ENCODE measurements at places on chromosomes 1 and 21. TPM values are rescaled to one million over a fixed set of nuclear protein-coding genes. Genes with fewer than 3 reads are reported as not detected.

The LENEP gene
- not detected for total RNA-seq

The TMCC2 gene
- 7.7 TPM for total RNA-seq

The OXCT2 gene
- total RNA-seq = 1.1 TPM

The PRAMEF8 gene
- not detected for total RNA-seq

The MIXL1 gene
- not detected for total RNA-seq

The CD244 gene
- not detected for total RNA-seq

The CNIH3 gene
- 0.81 TPM for total RNA-seq

The PRAMEF20 gene
- not detected for total RNA-seq

The KDF1 gene
- 0.96 TPM for total RNA-seq

The NTNG1 gene
- 0.41 TPM for total RNA-seq

The LRRC53 gene
- total RNA-seq = not detected

The VASH2 gene
- 0.74 TPM for total RNA-seq

The ARHGAP30 gene
- not detected for total RNA-seq

The ST6GALNAC5 gene
- not detected for total RNA-seq

DNA sequence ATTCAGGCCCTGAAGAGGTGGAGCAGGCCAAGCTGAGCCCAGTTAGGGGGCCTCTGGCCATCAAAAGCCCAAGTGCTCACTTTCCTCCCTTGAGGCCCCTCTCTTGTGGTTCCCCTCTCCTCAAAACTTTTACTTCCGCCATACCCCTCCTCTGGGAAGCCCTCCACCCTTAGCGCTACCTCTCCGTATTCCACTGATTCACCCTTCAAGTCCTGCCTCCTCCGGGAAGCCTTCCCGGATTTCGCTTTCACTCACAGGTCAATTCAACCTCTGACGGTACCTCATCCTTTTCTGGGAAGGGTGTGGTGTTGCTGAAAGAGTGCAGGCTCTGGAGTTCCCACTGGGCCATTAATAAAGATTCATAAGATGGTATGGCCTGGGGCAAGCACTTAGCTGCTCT, 19.1 kb downstream of the SPOCD1 start:
- DNase-seq = no peak

GRCh38 chr1:229554886-229555621, 3.5 kb downstream of the ABCB10 start:
- DNase-seq = no peak

DNA sequence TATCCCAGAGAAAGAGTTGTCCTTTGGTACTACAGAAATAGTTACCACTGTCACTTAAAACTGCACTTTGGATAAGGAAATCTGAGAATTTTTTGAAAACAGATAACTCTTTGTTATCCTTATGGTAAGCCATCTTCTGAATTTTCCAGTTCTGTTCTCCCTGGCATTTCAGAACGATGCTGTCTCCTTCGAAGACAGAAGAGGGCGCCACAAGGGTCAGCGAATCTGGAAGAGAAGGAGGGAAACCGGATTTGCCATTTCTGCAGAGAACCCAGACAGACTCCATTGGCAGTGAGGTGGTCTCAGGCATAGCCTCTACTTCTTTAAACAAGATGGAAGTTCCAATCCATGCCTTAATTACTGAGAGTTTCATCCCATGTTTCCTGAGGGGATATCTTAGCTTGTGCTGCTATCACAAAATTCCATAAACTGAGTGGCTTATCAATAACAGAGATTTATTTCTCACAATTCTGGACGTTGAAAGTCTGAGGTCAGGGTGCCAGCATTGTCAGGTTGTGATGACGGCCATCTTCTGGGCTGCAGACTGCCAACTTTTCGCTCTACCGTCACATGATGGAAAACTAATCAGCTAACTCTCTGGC, 6.4 kb downstream of the FCRL2 start:
- DNase-seq = no peak

DNA sequence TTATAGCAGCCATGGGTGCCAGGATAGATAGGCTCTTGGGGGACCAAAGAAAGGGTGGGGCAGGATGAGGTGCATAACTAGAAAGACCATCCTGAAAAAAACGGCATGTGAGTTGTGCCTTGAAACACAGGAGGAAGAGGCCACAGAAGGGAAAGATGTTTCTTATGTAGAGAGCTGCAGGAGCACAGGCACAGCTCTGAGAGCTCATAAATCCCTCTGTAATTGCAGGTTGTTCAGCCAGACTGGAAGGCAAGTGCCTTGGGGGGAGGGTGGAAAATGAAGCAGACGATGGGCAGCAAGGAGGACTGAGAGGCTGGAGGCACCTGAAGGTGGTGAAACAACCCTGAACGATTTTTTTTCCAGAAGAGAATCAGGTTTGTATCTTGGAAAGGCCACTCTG, 170.7 kb downstream of the NR5A2 start:
- DNase-seq = no peak

- DNase-seq = no peak
Observed at GRCh38 chr1:189237008-189237407, 1240.7 kb downstream of the BRINP3 start.

DNA sequence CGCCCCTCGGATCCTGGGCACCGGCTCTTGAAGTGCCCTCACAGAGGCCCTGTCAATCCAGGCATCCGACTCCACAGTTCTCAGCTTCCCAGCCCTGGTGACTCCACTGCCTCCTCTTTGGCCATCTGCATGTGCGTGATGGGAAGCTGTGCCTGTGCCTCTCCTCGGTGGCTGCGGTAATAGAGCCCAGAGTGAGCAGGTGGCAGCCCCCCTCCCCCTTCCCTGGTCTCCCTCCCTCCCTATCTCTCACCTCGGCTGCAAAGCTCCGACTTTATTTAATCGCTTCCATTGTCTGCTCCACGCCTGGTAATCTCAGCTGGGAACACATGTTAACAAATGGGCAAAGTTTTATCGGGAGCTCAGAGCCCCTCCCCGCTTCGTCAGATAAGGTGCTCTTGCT, 91.9 kb downstream of the IGSF21 start:
- no peak for DNase-seq

DNA sequence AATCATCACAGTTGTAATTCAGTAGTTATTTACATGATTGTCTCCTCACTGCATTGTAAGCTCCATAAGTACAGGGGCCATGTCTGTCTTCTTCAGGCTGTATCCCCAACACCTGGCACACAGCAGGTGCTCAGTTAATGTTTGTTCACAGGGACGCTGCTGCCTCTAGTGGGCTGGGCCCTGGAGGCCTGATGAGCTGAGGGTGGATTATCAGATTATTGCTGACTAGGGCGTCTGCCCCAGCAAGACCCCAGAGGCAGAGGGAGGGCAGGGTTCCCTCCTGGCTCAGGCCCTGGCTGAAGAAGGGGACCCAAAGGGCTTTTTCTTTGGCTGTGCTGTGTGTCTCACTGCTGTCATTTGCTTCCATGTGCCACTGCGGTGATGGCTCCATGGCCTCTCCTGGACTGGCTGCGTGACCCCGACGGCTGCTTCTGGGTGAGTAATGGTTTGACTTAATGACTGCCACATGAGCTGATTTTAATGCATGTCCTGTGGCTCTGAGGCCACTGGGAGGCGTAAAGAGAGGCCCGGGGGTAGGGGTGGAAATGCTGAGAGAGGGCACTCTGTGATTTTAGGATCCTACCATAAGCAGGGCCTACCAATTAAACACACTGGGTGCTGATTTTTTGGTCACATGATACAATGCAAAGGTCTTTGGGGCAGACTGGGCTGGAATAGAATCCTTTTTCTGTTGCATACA, 20.8 kb upstream of the EPB41 start:
- no peak for DNase-seq

GRCh38 chr1:33163621-33164519, 18.0 kb downstream of the TRIM62 start:
- DNase-seq = no peak

DNA sequence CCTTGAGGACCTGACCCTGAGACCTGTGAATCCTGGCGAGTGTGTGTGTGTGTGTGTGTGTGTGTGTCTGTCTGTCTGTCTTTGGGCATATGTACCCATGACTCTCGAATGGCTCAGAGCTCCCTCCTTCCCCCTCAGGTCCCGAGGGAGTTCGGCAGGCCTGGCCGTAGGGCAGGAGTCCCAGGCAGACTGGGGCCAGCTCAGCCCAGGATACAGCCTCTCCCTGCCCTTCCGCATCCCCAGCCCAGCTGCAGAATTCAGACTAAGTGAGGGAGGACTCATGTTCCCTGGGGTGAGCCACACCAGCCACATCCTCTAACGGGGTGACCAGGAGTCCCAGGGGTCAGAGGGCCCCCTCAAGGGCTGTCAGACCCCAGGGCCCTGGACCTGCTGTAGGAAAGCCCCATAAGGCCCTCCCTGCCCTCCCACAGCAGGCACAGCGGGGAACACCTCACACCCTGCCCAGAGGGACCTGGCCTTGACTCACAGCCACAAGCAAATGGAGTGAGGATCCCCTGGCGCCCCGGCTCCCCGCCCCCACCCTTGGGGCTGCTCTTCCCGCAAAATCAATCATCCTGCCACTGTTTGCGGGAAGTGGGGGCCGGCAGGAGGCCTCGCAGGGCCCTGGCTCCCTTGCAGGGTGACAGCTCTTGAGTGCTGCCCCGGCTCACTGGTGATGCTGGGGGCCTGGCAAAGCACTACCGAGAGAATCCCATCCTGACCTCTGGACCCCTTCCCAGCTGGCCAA, 101.7 kb upstream of the CASZ1 start:
- DNase-seq = peak; percentile 35

DNA sequence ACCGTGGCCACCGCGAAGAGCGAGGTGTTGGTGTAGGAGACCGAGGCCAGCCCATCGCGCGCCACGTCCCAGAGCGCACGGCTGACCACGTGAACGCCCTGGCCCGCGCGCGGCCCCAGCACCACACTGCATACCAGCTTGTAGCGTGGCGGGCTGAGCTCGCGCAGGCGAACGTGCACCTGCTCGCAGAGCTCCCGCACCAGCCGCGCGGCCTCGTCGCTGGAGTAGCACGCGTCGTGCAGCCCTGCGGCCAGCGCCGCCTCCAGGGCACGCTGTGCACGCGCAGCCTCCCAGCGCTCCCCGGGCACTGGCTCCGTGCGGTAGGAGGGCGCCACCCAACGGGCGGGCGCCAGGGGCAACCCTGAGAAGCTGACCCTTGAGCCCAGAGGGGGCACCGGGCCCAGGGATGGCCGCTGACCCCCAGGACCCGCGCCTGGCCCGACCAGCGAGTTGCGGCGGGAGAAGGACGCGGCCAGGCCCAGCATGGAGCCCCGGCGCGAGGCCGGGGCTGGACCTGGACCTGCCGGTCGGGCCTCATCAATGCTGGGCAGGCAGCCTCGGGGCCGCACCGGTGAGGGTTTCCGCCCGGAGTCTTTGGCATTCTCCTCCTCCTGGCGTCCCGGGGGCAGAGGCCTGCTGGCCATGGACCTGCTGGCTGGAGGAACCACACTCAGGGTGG, 987 bp downstream of the DYNLT4 start:
- DNase-seq = no peak

- DNase-seq = no peak
Observed at GRCh38 chr1:90417126-90417525, 300.0 kb downstream of the BARHL2 start.

GRCh38 chr1:11431941-11432507, 46.9 kb upstream of the DISP3 start:
- DNase-seq = no peak

DNA sequence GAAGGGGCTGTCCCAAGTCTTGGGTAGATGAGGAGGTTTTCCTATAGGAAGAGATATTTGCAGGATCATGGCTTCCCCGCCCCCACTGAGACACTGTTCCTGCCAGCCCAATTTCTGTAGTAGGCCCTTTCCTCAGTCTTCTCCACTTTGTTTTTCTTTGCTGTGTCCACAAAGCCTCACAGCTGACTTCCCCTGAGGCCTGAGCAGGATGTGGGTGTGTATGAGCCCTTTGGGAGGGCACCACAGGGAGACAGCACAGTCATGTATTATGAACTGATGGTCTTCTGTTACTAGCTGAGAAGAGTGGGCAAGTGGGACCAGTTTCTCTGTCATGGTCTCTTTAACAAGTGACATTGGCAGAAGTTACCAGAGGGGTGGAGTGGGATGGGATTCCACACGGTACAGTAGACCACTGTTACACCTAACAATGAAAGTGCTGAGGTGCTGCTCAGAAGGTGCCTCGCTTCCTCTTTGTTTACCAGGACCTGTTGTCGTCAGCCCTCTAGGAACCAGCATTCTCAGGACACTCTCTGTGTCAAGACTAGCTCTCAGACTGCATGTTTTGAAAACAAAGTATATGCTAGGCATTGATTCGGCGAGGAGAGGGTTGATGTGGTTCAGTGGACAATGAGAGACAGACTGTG, 253.8 kb upstream of the HOOK1 start:
- DNase-seq = no peak

GRCh38 chr1:245942856-245943255, 564.2 kb downstream of the SMYD3 start:
- no peak for DNase-seq

DNA sequence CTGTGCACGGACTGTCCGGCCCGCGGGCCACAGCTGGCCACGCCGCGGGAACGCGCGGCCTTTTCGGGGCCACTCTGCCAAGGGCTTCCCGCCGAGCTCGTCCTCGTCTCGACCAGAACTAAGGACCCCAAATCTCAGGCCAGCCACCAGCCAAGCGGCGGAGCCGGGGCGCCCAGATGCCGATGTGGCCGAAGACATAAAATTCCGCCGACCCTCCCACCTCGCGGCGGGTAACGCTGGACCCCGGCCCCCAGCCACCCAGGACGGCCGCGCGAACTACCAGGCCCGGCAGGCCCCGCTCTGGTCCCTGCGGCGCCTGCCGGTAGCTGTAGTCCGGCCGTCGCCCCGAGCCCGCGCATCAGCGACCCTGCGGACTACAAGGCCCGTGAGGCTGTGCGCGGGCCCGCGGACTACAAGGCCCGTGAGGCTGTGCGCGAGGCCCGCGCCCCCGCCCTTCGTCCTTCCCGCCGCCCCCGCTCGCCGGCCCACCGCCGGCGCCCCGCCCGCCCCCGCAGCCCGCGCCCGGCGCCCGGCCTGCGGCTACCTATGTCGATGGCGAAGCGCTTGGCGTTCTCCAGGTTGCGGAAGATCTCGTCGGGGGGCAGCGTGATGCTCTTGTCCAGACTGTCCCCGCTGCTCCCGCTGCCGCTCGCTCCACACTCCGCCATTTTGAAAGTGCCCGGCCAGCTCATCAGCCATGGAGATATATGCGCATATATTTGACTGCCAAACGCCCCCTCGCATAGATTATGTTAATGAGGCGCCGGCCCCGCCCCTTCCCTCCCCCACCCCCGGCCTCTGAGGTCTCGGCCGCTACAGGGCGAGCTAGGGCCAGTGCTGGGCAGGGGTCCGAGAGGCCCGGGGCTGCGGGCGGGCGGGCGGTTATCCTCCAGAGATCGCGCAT, at the start of gene PANK4:
Gene PANK4, minus strand, starts transcription at position 677 of the 904 bp plus-strand sequence. Its CDS starts 9 bp downstream, at position 668.
- DNase-seq = peak; percentile 72

All from Caki2 (cell line).